ENCODE measurements at places on chromosomes 4 and X.

GRCh38 chr4:139645458-139645857 lies 20.2 kb upstream of the MGST2 start:
- no peak for DNase-seq

GRCh38 chr4:9898596-9899305 lies 117.3 kb downstream of the DRD5 start:
- DNase-seq, result no peak

- no peak for DNase-seq
Observed at GRCh38 chrX:82163701-82164100, 961.8 kb downstream of the SH3BGRL start.

DNA sequence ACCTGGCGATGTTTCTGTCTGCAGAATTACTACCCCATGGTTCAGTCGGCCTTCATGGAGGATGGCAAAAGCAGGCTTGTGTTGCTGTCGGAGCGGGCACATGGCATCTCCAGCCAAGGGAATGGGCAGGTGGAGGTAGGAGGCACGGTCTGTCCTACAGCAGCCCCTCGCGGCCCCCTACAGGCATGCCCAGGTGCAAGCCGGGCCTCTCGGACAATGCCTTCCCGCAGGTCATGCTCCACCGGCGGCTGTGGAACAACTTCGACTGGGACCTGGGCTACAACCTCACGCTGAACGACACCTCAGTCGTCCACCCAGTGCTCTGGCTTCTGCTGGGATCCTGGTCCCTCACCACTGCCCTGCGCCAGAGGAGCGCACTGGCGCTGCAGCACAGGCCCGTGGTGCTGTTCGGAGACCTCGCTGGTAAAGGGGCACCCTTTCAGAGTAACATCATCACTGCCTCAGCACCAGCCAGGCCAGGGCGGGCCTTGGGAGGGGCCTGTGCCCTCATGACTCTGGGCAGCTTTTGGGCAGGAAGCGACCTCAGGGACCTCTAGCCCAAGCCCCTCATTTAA lies 29.5 kb upstream of the MRFAP1 start:
- DNase-seq, result no peak

All from stimulated activated CD8-positive, alpha-beta memory T cell treated with anti-CD3 and anti-CD28 coated beads, Interleukin-2, amount 100 ng/mL, for 48 hours (primary cell).